ENCODE measurements at places on chromosomes 13 and 19.

DNA sequence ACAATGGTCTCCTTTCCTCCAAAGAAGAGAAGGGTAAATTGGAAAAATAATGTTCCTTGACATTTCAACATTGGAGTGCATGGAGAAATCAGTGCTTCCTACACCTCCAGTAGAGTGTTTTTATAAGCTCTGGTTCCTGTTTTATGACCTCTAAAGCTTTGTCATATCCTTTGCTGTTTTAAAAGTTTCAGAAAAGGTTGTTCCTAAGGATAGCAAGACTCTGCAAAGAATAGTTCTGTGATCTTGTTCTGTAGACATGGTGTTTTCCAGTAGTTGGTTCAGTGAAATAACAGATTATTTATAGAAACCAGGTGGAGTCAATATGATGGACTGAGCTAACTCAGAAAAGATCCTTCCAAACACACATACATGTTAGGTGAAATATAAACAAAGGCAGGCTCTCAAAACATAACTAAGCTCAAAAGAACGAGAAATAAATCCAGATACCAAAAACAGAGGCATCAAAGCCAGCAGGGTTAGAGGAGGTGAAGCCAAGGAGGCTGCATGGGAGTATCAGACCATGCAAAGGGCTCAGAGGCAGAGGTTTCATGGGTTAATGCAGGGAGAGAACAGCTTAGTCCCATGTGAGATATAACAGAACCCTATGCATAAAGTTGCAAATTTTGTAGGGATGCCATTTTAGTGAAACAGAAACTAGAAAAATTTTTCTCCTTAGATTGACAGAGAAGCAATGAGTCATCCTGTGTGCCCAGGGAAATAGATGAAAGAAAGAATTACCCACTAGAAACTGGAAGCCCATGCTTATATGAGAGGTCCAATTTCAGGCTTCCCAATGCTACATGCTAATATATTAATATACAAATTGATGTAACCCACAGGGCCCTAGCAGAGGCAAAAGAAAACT is 44.3 kb downstream of the SHISA2 start:
- DNase-seq: no peak

DNA sequence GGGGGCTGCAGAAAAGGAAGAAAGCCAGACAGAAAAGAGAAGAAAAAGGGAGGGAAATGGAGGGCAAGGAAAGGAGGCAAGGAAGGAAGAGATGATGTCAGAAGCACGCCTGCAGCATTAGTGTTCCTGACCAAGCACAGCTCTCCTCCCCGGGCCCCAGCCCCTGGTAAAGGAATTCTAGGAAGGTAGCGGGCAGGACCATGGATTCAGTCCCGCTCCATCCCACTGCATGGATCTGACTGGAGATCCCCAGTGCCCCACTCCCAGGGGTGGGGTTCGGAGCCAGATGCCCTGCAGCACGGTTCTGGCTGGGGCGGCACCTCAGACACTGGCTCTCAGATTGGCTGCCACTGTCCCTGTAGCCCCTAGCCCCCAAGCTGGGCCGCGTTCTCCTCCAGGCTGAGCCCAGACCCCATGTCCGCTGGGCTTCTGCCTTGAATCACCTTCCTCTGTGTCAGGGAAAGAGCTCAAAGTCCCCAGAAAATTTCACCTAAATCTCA is 59.8 kb downstream of the TSHZ3 start:
- no peak for DNase-seq

- DNase-seq: no peak
Observed at GRCh38 chr19:17454576-17455071, 6.1 kb downstream of the NXNL1 start.

GRCh38 chr19:40393894-40394815 is 4.2 kb upstream of the HIPK4 start:
- no peak for DNase-seq

DNA sequence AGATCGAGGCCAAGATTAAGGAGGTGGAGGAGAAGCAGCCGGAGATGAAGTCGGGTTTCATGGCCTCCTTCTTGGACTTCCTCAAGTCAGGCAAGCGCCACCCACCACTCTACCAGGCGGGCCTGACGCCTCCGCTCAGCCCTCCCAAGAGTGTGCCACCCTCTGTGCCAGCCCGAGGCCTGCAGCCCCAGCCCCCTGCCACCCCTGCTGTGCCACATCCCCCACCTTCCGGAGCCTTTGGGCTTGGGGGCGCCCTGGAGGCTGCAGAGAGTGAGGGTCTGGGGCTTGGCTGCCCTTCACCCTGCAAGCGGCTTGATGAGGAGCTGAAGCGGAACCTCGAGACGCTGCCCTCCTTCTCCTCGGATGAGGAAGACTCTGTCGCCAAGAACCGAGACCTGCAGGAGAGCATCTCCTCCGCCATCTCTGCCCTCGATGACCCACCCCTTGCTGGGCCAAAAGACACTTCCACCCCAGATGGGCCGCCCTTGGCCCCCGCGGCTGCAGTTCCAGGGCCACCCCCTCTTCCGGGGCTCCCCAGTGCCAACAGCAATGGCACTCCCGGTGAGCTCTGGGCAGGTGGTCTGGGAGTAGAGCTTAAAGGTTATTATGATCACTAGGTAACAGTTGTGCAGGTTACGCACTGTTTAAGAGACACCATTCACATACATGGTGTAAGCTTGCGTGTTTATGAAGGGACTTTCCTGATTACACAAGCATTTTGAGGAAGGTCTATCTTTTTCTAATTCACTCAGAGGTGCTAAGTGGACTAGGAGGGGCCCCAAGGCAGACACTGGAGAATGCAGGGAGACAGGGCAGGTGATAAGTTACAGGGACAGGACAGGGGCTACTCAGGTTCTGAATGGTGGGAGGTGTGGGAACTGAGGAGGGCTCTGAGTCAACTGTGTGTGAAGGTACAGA is 8.7 kb downstream of the PRR12 start:
- DNase-seq: no peak

- DNase-seq: no peak
Observed at GRCh38 chr13:32142956-32143375, 111.4 kb downstream of the FRY start.

GRCh38 chr19:19540715-19541515 is 2.9 kb downstream of the CILP2 start:
- peak; percentile 43 for DNase-seq
